ENCODE measurements at places on chromosomes 3 and 15. TPM values are rescaled to one million over a fixed set of nuclear protein-coding genes. Genes with fewer than 3 reads are reported as not detected.

SHC4 gene
- 0.38 TPM for polyA plus RNA-seq

RETNLB gene
- polyA plus RNA-seq: not detected

CMTM8 gene
- polyA plus RNA-seq: 22.2 TPM

STAC gene
- polyA plus RNA-seq: 5.6 TPM

GPR27 gene
- polyA plus RNA-seq: 7.8 TPM

SLC24A5 gene
- polyA plus RNA-seq: 0.23 TPM

CD80 gene
- not detected for polyA plus RNA-seq

IQCF5 gene
- not detected for polyA plus RNA-seq

XCR1 gene
- polyA plus RNA-seq: not detected

FAM227B gene
- 10.2 TPM for polyA plus RNA-seq

PROS1 gene
- polyA plus RNA-seq: 1.1 TPM

POLQ gene
- 4.5 TPM for polyA plus RNA-seq

LAMB2 gene
- 71.3 TPM for polyA plus RNA-seq

CHRNA3 gene
- 2.3 TPM for polyA plus RNA-seq

PIF1 gene
- 106 TPM for polyA plus RNA-seq

LNP1 gene
- polyA plus RNA-seq: 3.8 TPM

NR1I2 gene
- 0.89 TPM for polyA plus RNA-seq

PLA2G4F gene
- not detected for polyA plus RNA-seq

TF gene
- 0.03 TPM for polyA plus RNA-seq

SCAANT1 gene
- polyA plus RNA-seq: not detected

ZNF385D gene
- polyA plus RNA-seq: 9.7 TPM

ZMYND10 gene
- 0.24 TPM for polyA plus RNA-seq

SERPINI2 gene
- polyA plus RNA-seq: 0.68 TPM

KNG1 gene
- polyA plus RNA-seq: 0.09 TPM

RAB5A gene
- polyA plus RNA-seq: 110 TPM

GOLGA8G gene
- polyA plus RNA-seq: not detected

GPR149 gene
- not detected for polyA plus RNA-seq

FAM43A gene
- polyA plus RNA-seq: 2.5 TPM

ROBO1 gene
- 17.3 TPM for polyA plus RNA-seq

MESP2 gene
- 0.68 TPM for polyA plus RNA-seq

NME9 gene
- 2.0 TPM for polyA plus RNA-seq

TM2D3 gene
- polyA plus RNA-seq: 28.7 TPM

ADAMTS7 gene
- 11.6 TPM for polyA plus RNA-seq

FES gene
- polyA plus RNA-seq: 2.7 TPM

GATA2 gene
- polyA plus RNA-seq: 0.52 TPM

GOLGA8F gene
- not detected for polyA plus RNA-seq

IQCF2 gene
- polyA plus RNA-seq: not detected
